NCI-H524 treated with DMSO at 0.1 percent for 48 hours (cell line): ENCODE measurements at places on chromosomes 12 and 14.

GRCh38 chr14:24377657-24378056 is 9.7 kb downstream of the NFATC4 start:
- no peak for DNase-seq

DNA sequence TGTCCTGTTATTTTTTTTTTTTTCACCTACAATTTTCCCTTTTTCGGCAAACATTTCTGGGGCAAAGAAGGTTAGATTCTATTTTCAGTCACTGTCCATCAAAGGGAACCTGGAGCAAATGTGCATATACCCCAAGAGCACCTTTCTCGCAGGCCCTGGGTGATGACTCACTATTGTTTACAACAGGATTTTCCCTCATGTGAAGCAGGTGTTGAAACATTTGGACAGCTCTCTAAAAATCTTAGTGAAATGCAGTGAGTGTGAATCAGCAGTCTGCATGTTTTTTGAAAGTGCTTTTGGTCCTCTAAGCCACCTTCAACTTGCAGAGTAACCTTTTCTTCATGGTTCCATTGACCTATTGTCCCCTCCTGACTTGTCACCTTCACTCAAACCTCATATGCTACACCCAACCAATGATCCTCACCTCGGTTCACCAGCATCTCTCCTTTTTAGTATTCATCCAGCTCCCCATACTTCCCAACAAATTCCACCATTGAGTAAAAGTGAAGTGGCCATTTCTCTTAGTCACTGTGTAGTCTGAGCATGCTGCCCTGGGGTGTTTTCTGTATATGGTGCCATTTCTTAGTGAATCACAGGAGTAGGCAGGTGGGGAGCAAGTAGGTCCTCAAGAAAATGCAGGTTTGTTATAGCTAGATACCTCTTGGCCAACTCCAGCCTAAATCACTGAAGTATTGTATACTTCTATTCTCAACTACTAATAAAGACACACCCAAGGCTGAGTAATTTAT is 260.2 kb downstream of the BMP4 start:
- no peak for DNase-seq

GRCh38 chr12:6613776-6614512 is 6.8 kb upstream of the CHD4 start:
- peak; percentile 89 for DNase-seq

DNA sequence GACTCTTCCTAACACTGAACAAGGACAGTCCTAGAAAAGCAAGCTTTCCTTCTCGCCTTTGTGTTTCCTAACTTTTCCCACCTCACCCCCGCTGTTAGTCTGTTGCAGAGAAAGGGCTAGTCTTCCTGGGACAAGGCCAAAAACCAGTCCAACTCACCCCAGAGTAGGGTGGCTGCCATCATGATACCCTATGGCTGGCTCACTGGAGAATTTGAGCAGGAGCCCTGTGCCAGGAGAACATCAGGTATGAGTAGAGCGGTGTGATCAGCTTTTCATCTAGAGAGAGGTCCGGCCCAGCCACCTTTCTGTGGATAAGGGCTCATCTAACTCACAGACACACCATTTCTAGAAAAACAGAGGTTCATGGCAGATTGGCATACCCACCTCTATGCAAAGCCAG is 16.7 kb upstream of the ZFP36L1 start:
- DNase-seq = no peak

DNA sequence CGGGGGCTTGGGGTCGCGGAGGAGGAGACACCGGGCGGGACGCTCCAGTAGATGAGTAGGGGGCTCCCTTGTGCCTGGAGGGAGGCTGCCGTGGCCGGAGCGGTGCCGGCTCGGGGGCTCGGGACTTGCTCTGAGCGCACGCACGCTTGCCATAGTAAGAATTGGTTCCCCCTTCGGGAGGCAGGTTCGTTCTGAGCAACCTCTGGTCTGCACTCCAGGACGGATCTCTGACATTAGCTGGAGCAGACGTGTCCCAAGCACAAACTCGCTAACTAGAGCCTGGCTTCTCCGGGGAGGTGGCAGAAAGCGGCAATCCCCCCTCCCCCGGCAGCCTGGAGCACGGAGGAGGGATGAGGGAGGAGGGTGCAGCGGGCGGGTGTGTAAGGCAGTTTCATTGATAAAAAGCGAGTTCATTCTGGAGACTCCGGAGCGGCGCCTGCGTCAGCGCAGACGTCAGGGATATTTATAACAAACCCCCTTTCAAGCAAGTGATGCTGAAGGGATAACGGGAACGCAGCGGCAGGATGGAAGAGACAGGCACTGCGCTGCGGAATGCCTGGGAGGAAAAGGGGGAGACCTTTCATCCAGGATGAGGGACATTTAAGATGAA is 630 bp downstream of the FOS start:
- DNase-seq = no peak

DNA sequence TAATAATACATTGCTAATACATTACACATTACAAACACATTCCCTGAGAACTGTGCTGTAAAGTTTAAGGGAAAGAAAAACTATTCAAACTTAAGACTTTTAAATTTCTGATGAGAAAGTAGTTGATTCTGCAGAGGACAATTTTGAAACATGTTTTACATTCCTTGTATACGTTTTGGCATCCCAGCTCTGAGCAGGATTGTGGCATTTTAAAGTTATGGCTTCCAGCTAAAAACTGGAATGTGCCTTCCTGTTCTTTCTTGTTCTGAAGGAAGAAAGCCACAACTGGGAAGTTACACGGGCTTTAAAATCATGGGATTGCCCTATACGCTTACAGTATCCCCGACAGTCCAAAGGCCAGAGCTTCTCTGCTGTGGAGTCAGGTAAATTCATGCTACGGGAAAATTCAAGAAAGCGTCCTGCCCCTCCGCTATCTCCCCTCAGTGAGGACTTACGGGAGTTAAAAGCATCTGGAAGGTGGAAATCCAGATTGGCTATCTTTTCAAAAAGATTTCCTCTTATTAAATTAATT is 10.8 kb upstream of the KLHL42 start:
- DNase-seq = no peak

GRCh38 chr12:107635139-107635538 is 50.5 kb upstream of the PWP1 start:
- no peak for DNase-seq

- no peak for DNase-seq
Observed at GRCh38 chr12:68972595-68972994, 39.6 kb upstream of the CPM start.

DNA sequence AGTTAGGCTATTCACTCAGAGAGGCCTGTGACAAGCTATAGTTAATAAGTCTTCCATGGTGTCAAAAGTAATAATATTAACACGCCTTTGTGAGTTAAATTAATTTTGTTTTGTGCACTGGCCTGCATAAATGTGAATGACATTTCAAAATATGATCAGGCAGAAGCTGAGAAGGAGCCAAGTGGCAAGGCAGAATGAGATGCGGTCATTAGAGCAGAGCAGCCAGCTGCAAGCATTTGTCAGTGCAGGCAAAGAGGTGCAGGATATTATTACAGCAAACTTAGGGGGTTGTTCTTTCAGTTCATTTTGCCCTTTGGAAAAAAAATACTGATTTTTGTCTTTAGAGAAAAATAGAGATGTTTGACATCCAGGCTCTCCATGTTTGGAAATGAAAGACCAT is 364.5 kb downstream of the PAWR start:
- no peak for DNase-seq

DNA sequence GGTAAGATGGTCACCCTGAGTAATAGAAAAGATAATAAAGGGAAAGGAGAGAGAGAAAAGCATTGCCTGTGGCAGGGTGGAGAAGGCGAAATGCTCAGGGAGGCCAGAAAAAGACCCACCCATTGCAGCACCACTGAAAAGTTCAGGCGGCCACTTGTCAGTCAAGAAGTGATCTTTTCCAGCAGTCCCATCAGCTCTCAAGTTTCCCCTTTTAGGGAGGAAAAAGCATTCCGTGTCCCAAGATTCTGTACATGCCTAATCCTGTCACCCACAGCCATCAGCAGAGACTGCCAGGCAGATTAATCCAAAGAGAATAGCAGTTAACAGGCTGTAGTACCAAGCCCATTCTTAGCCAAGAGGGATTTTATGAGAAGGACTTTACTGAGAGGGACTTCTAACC is 11.9 kb downstream of the SLC38A1 start:
- no peak for DNase-seq

DNA sequence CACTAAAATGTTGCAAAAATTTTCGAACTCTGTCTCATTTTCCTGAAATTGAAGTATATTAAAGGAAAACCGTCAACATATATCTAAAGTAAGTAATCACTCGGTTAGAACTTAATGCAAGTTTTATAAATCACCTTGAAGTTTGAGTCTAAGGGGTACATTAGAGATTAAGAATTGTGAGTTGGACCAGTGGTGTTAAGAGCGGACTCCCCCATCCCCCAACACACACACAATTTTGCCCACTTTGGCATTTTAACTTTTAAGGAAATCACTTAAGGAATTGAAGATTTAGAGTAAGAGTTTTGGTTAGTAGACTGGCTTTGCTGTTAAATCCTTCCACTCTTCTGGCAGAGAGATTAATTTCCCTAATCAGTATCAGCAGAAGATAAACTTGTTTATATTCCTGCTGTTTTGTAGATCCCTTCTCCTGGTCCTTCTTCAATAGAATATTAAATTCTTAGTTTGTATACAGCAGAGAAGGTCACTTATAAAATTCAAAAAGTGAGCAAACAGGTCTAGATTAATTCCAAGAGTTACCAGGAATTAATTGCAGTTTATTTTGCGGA is 1.5 kb downstream of the HIF1A start:
- no peak for DNase-seq
